ENCODE measurements at places on chromosomes 2 and 18.

GRCh38 chr18:63446266-63446665 is 24.0 kb upstream of the VPS4B start:
- no peak for DNase-seq

- DNase-seq, result no peak
These were observed 395.3 kb upstream of the NXPH2 start for GRCh38 chr2:139175510-139175909.

DNA sequence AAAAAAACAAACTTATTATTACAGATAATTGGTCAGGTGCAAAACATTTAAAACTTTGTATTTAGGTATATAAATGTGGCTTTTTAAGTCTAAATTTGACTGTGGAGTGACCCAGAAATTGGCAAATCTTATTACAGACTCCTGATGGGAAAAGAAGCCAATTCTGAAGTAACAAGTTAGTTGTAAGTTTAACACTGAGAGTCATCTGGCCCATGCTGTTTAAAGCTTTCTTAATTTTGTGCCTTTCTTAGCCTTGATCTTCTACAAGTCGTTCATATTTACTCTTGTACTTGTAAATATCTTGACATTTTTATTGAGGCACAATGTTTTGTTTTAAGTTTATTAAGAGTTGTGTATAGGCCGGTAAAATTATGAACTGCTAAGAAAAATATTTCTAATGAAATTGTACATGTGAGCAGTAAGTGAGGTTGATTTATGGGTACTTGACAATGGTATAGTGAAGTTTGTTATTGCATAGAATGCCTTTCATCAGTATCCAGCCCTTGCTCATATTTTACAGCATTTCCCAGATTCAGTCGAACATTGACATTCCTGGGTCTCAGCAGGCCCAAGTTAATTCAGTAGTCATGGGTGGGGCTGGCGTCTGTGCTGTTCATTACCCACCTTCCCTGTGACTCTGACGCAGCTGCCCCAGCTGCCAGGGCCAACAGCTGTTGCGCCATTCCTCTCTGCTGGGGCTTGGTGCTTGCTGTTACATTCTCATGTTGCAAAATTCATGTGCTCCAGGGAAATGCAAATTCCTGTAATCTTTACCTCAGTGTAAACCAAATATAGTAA is 121.4 kb downstream of the ZNF236 start:
- no peak for DNase-seq

DNA sequence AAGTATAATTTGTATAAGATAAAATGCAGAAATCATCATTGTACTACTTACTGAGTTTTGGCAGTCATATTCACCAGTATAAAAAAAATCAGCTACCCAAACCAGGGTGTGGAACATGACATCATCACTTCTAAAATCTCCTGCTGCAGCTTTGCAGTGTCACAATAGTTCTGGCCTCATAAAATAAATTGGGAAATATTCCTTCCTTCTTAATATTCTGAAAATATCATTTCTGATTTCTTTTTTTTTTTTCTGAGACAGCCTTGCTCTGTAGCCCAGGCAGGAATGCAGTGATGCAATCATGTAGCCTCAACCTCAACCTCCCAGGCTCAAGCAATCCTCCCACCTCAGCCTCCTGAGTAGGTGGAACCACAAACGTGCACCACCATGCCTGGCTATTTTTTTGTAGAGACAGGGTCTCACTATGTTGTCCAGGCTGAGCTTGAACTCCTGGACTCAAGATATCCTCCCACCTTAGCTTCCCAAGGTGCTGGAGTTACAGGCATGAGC is 101.4 kb downstream of the TMEM18 start:
- DNase-seq, result no peak

DNA sequence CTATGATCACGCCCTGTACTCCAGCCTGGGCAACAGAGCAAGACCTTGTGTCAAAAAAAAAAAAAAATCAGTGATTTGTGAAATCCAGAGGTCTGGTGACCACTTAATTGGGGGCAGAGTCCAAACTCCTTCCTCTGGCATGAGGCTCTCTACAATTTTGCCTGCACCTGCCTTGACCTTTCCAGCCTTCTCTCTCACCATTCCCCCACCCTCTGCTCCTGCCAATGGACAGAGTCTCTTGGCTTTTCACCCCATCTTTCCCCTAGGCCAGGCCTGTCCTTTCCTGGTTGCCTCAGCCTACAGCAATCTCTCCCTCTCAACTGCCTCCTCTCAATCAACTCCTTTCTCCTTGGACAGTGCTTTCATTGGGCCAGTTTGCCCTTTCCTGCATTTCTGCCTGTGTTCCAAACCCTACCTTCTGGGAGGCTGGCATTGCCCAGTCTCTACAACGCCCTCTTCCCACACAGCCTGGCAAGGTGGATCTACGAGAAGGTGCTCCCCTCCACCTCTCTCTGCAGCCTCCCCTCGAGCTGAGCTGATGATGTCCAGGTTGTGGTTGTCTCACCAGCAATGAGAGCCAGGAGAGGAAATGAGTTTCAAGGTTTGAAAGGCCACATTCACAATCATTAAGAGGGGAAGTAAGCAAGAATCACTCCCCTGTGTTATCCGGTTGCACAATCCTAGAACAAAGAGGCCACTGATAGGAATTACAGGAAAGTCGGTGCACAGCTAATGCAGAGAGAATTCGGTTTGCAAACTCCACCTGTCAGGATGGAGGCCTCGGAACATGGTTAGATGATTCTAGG is 39.5 kb upstream of the NPAS2 start:
- DNase-seq, result no peak

GRCh38 chr2:27243391-27244130 is 19.3 kb downstream of the SLC30A3 start:
- DNase-seq, result no peak

DNA sequence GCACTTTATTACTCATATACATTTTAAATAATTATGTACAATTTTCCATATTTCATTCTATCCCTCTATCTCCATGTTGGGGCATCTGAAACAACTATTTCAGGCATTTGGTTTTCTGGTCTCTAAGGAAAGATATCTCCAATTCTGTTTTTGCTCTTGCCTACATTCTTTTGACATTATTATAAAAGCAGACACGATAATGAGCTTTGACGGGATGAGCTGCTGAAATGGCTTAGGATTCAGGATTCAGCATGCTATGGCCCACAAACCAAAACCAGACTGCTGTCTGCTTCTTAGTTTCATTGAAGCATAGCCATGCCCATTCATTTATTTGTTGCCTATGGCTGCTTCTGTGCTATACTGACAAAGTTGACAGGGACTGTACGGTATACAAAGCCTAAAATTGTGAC is 42.7 kb upstream of the GLS start:
- DNase-seq, result no peak

DNA sequence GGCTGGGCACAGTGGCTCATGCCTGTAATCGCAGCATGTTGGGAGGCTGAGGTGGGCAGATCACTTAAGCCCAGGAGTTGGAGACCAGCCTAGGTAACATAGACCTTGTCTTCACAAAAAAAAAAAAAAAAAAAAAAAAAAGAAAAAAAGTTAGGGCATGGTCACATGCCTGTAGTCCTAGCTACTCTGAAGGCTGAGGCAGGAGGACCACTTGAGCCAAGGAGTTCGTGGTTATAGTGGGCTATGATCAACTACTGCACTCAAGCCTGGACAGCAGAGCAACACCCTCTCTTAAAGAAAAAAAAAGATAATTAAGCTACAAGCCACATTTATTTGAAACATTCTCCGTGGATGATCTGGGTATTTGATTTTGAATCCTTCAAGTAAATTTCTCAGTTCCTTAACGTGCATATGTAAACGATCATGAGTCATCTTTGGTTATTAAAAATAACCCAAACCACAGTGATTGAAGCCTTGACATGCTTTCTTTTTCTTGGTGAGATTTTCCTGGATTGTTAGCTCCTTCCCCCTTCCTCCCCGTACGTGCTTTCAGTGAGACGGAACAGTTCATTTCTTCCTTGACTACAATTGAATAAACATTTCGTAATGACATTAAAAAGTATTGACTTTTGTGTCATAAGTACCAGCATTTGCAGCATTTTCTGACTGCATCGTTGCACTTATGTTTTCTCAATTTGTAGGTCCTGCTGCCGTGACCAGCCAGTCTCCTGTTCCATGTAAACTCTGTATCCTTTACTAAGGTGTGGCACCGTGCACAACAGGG is 20.3 kb downstream of the RMC1 start:
- no peak for DNase-seq

DNA sequence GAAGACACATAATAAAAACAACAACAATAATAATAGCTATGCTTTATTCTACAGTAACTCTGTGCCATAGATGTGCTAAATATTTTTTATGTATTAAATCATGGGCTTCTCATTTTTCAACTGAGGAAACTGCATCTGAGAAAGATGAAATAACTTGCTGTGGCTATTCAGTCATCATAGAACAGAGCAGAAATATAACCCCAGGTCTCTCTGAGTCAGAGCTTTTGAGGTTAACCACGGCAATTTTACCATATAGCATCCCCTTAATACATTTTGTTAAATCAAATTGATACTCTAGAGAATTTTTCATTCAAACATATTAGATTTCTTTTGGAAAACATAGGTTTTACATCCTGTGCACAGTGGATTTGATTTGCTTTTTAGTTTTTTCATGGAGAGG is 586.6 kb upstream of the KLHL29 start:
- DNase-seq, result no peak

DNA sequence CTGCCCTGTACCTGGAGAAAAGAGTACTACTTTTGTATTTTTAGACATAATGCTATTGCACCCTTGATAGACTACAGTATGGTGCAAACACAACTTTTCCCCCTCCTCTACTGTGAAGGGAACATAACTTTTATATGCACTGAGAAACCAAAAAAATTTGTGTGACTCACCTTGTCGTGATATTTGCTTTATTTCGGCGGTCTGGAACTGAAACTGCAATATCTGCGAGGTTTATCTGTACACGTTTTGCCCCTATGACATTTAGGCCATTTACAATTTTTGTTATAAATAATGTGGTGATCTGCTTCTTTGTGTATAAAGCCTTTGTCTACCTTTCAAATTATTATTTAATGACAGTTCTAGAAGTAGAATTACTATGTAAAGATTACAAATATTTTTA is 34.4 kb upstream of the AAK1 start:
- no peak for DNase-seq

DNA sequence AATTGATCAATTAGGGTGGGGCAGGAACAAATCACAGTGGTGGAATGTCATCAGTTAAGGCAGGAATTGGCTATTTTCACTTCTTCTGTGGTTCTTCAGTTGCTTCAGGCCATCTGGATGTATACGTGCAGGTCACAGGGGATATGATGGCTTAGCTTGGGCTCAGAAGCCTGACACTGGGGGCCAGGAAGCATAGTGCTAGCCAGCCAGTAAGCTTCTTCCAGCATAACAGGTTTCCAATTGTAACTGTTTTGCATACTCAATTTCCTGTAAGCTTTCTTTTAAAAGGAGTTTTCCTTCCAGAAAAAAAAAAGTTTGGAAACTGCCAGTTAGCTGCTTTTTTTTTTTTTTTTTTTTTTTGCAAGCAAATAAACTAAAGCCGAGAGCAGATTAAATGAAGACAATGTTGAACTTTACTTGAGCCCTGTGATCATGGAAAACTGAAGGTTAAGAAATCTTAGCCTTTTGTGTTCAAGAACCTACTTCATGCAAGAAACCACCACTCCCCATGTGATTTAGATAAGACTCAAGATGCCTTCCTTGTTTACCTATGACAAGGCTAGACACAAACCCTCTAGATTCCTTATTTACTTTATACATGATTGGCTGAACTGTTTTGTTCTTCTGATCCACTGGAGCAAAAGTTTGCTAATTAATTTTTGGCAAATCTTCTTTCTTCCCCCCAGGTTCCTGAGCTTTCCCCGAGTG is 126.9 kb upstream of the LINC00305 start:
- DNase-seq, result no peak

GRCh38 chr2:109372171-109372568 is 241.6 kb downstream of the SEPTIN10 start:
- no peak for DNase-seq

DNA sequence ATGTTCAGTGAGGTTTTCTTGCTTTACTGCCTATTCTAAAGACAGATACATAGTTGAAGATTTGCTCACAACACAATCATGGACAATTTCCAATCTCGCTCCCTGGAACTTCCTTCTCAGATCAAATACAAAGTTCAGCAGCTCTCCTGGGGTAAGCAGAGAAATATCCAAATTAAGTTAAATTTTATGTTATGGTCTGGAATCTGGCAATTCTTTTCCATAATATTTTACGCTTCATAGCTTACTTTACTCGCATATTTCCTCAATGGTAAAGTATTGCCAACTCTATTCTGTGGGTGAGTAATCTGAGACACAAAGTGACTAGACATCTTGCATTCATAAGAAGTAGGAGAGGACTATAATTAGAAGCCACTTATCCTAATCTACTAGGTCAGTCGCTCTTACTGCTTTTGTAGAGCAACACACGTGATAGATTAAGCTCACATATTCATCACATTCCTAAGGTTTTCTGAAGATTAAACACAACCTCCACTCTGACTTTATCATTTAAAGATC is 529.4 kb downstream of the CCDC85A start:
- DNase-seq, result no peak

GRCh38 chr2:24586955-24587354 is 95.9 kb downstream of the NCOA1 start:
- no peak for DNase-seq

DNA sequence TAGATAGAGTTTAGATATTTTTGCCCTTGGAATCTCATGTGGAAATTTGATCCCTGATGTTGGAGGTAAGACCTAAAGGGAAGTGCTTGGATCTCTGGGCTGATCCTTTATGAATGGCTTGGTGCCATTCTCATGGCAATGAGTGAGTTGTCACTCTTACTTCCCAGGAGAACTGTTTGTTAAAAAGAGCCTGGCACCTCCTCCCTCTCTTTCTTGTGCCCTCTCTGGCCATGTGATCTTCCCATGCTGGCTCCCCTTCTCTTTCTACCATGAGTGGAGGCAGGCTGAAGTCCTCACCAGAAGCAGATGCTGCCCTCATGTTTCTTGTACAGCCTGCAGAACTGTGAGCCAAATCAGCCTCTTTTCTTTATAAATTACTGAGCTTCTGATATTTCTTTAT is 276.9 kb downstream of the ZNF804A start:
- DNase-seq, result no peak

- no peak for DNase-seq
These were observed 19.1 kb upstream of the ARHGAP25 start for GRCh38 chr2:68715353-68716041.

DNA sequence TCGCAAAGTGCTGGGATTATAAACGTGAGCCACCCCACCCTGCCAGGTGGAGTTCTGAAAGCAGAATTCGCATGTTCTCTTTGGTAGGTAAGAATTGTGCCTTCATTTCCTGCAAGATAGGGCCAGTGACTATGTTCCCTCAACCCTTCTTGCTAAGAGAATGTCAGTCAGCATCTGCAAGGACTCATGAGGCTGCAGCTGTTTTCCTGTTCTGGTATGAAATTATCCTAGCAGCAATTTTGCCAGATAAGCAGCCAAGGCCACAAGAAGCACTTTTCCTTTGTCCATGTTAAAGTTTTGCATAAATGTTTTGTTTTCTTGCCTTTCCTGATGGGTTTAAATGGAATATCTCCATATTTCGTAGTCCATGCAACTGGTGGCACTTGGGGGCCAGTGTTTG is 6.8 kb upstream of the ARHGAP28 start:
- DNase-seq, result no peak

DNA sequence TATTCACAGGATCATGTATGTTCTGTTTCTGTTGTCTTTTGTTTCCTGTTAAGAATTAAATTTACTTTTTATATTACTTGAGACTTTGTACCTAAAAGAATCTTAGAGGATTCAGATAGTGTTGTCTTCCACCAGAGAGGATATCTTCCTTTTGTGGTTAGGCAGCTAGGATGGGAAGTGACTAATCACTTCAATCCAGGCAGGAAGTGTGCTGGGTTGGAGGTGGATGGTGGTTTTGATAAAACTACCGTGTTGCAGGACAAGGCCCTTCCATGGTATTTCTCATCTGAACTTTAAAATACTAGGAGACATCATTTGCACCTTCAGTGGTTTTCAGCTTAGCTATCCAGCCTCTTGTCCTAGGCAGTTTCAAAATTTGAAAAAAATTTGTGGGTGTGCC is 728.6 kb upstream of the CDH2 start:
- DNase-seq, result no peak

Data from stimulated activated CD8-positive, alpha-beta memory T cell treated with anti-CD3 and anti-CD28 coated beads, Interleukin-4, amount 100 ng/mL, for 1 hour (primary cell).